ENCODE measurements at places on chromosomes 16 and 17. TPM values are rescaled to one million over a fixed set of nuclear protein-coding genes. Genes with fewer than 3 reads are reported as not detected.

- DNase-seq = no peak
- H3K4me3 ChIP-seq = no peak overlapping the region
- no peaks in the 10 kb centered on the region for H3K27me3 ChIP-seq
- no peaks in the 10 kb centered on the region for H3K36me3 ChIP-seq
- no peaks in the 10 kb centered on the region for H3K4me1 ChIP-seq
These were observed 55.0 kb downstream of the GNA13 start for GRCh38 chr17:65001409-65002045.

SCIMP gene
- total RNA-seq = 24.8 TPM

DNA sequence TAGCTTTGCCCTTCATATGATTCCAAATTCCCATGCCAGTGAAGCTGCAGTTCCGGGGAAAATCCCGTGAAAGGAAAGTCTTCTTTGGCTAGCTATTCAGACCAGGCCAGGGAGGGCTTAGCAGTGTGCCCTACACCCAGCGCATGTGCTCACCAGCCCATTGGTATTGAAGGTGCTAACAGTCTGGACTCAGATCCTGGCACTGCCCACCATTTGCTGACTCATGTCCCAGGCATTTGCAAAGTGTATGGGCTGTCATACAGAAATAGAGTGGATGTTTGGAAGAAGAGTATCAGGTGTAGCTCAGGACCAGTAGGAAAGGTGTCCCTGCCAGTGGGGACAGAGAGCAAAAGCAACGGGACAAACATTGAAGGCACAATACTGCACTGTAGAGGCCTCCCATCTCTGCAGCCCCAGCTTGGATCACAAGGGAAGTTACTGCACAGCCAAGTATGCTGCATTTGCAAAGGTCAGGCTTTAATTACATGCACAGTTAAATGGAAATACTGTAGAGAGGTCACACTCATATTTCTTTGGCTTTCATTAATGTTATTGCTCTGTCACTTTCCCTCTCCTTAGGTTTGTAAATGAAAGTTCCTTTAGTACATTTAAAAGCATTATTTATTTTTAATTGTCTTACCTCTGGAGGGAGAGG is 220.0 kb downstream of the IRX3 start:
- no peak overlapping the region for H3K27ac ChIP-seq
- no peaks in the 10 kb centered on the region for H3K36me3 ChIP-seq
- H3K4me3 ChIP-seq = no peak overlapping the region
- DNase-seq = no peak
- H3K4me1 ChIP-seq = no peaks in the 10 kb centered on the region

GRCh38 chr17:63955232-63955631 is 17.5 kb downstream of the SCN4A start:
- H3K36me3 ChIP-seq = no peaks in the 10 kb centered on the region
- H3K27ac ChIP-seq = no peak overlapping the region
- no peaks in the 10 kb centered on the region for H3K4me1 ChIP-seq
- H3K27me3 ChIP-seq = no peaks in the 10 kb centered on the region
- no peak for DNase-seq

FTO gene
- 75.6 TPM for total RNA-seq

TMEM92 gene
- total RNA-seq = 11.3 TPM

KRT36 gene
- not detected for total RNA-seq

- no peak for DNase-seq
- peak overlapping the region; percentile 84 for H3K27ac ChIP-seq
- H3K4me3 ChIP-seq = peak overlapping the region; percentile 92
- H3K36me3 ChIP-seq = no peaks in the 10 kb centered on the region
- H3K4me1 ChIP-seq = peaks cover 27% of the 10 kb centered on the region
These were observed 1.5 kb downstream of the TEX2 start for GRCh38 chr17:64261417-64262145.

DNA sequence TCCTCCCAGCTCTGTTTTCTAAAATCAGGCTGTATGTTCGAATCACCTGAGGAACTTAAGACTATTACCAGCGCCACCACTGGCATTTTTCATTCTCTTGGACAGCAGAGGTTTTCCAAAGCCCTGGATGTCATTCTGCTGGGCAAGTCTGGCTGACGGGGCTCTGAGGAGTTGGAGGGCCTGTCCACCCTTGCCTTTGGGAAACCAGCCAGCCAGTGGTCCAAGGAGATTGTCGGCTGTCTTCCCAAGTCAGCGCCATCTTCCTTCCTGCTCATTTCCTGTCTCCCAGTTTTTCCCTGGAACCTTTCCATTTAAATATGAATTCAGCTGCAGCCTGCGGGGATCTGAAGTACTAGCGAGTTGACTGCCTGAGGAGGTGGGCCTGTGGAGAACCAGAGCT is 258.3 kb downstream of the PRKCA start:
- H3K4me3 ChIP-seq = no peak overlapping the region
- no peak overlapping the region for H3K27ac ChIP-seq
- no peaks in the 10 kb centered on the region for H3K4me1 ChIP-seq
- H3K27me3 ChIP-seq = no peaks in the 10 kb centered on the region
- no peaks in the 10 kb centered on the region for H3K36me3 ChIP-seq
- DNase-seq = no peak
